ENCODE measurements at places on chromosomes 2 and 18. TPM values are rescaled to one million over a fixed set of nuclear protein-coding genes. Genes with fewer than 3 reads are reported as not detected.

GREB1 gene
- total RNA-seq: 0.30 TPM

RTP5 gene
- total RNA-seq: 0.25 TPM

WDSUB1 gene
- 5.8 TPM for total RNA-seq

C1D gene
- total RNA-seq: 33.8 TPM

CCDC102B gene
- total RNA-seq: 0.90 TPM

KIF1A gene
- total RNA-seq: 2.6 TPM

TNFAIP6 gene
- total RNA-seq: not detected

PAX8 gene
- total RNA-seq: 2.1 TPM

CHRND gene
- total RNA-seq: not detected

DSG1 gene
- total RNA-seq: not detected

ACADL gene
- not detected for total RNA-seq

LIMS4 gene
- total RNA-seq: 0.59 TPM

PCGF1 gene
- total RNA-seq: 23.8 TPM

MARS2 gene
- total RNA-seq: 25.2 TPM

CAPN13 gene
- total RNA-seq: not detected

SIX2 gene
- not detected for total RNA-seq

CNGA3 gene
- not detected for total RNA-seq

ATIC gene
- total RNA-seq: 318 TPM

MAPRE2 gene
- 50.9 TPM for total RNA-seq

NCKAP5 gene
- not detected for total RNA-seq

UGT1A5 gene
- total RNA-seq: not detected

SOWAHC gene
- total RNA-seq: 0.06 TPM

UGT1A3 gene
- total RNA-seq: not detected

APCDD1 gene
- total RNA-seq: not detected

ASXL3 gene
- not detected for total RNA-seq

LCLAT1 gene
- 31.7 TPM for total RNA-seq

TBR1 gene
- not detected for total RNA-seq

TTC32 gene
- total RNA-seq: 12.0 TPM

TBC1D8 gene
- 0.73 TPM for total RNA-seq

KLHL14 gene
- total RNA-seq: not detected

MFSD6 gene
- 55.9 TPM for total RNA-seq

RNU2-63P gene
- 21.4 TPM for total RNA-seq

DES gene
- not detected for total RNA-seq

ATP8B1 gene
- total RNA-seq: 0.06 TPM

TGFBRAP1 gene
- total RNA-seq: 29.9 TPM

PCARE gene
- total RNA-seq: not detected

IFIH1 gene
- 15.8 TPM for total RNA-seq

THSD7B gene
- not detected for total RNA-seq

COLEC12 gene
- total RNA-seq: not detected

APOB gene
- not detected for total RNA-seq

MFSD2B gene
- total RNA-seq: not detected

NGEF gene
- 0.10 TPM for total RNA-seq

CREG2 gene
- not detected for total RNA-seq

SRD5A2 gene
- total RNA-seq: 0.04 TPM

CELF4 gene
- total RNA-seq: not detected

ABCB6 gene
- 25.6 TPM for total RNA-seq

ZEB2 gene
- 37.2 TPM for total RNA-seq

ASPRV1 gene
- total RNA-seq: 0.42 TPM

GAREM2 gene
- total RNA-seq: 4.5 TPM

ERICH2 gene
- total RNA-seq: not detected

PROKR1 gene
- total RNA-seq: 0.13 TPM

TWIST2 gene
- not detected for total RNA-seq

ZNF804A gene
- total RNA-seq: not detected

CHRNA1 gene
- not detected for total RNA-seq

TMEM237 gene
- 19.8 TPM for total RNA-seq

LPIN2 gene
- total RNA-seq: 77.4 TPM

LRRFIP1 gene
- 210 TPM for total RNA-seq

ASAP2 gene
- 0.23 TPM for total RNA-seq

MALL gene
- 0.65 TPM for total RNA-seq

C2orf66 gene
- total RNA-seq: not detected
